ENCODE measurements at places on chromosomes 13 and 19.

DNA sequence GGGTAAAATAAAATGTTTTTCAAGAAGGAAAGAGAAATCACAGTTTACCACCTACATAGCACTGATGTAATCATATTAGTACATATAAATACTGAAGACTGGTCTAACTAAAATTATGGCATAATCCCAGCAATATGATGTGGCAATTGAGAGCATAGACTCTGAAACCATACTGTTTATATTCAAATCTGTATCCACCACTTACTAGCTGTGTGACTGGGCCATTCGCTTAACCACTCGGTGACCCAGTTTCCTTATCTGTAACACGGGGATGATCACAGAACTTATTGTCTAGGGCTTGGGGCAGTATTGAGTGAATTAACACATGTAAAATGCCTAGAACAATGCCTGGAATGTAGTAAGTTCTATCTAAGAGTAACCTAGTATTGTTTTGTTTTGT is 13.1 kb upstream of the GTF3A start:
- no peak for DNase-seq

DNA sequence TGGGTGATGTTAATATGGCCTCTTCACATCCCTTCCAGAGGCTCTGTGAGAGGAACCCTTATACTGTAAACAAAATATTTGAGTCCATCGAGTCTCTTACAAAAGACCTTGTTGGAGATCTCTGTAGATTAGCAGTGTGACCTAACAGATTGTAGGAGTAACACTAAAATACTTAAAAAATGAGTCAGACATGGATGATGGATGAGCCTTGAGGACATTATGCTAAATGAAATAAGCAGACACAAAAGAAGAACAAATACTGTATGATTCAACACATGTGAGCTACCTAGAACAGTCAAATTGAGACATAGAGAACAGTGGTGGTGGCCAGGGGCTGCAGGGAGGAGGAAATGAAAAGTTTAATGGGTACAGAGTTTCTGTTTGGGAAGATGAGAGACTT is 152.2 kb upstream of the UBL3 start:
- DNase-seq: no peak

DNA sequence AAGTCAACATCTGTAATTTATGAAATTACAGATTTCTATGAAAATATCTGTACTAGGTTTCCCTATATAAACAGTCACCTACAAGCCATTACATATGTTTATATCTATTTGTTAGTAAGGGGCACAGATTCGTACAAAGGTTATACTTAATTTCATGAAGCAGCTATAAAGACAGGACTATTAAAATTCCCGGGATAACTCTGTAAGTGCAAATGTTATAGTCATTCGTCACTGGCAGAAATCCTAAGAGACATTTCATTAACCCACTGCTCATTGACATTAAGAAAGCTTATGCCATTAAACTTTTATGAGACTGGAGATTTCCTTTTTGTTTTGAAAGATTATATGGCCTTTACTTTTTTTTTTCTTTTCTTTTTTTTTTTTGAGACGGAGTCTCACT is 122.9 kb downstream of the MYO16 start:
- DNase-seq: no peak

DNA sequence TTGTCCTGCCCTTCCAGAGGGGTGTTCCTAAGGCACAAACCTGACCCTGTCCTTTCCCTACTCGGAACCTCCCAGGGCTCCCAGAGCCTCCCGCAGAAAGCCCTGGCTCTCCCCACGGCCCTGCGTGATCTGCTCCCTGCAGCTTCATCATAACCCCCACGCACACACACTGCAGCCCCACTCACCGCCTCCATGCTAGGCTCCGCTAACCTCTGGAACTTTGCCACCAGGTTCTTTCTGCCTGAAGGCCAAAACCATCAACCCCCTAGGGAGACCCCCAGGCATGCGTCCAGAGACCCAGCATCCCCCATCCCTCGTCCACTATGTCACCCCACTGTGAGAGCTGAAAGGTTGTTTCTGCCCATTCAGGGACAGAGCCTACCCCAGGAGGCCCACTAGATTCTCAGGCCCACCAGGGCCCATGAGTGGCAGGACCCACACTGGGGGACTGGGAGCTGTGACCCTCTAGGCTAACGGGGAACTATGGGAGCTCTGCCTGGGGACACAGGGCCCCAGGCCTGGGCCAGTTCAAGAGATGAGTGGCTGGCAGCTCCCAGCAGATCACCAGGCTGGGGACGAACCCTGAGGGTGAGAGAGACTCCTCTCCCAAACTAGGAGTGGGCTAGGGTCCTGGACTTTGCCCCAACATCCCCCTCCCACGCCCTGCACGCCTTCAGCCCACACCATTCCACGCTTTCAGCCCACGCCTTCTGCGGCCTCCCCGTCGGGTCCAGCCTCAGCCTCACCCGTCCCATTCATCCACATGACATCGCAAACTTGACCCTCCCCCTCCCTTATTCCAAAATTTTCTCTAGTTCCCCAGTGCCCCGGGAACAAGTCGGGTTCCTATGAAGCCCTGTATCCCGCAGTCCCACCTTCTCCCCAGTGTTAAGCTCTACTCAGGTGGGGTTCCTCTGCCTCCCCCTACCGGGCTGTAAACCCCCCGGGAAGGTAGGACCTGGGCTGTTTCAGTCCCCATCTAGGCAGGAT is 33.2 kb upstream of the PNMA8B start:
- DNase-seq: no peak

DNA sequence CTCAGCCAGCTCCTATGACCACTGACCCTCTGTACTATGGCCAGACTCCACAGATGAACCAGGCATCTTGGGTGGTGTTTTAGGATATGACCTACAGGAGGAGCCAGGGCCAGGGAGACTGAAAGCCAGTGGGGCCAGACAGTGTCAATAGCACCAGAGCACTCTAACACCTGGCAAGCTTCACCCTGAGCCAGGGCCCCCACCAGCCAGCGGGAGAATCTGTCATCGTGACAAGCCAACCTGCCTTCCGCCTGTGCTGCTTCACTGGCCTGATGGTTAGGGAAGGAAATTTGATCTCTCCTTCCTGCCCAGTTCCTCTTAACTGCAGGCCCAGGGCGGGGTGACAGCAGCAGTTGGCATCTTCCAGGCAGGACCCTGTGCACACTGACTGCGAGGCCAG is 222.4 kb downstream of the UQCRFS1 start:
- DNase-seq: no peak

DNA sequence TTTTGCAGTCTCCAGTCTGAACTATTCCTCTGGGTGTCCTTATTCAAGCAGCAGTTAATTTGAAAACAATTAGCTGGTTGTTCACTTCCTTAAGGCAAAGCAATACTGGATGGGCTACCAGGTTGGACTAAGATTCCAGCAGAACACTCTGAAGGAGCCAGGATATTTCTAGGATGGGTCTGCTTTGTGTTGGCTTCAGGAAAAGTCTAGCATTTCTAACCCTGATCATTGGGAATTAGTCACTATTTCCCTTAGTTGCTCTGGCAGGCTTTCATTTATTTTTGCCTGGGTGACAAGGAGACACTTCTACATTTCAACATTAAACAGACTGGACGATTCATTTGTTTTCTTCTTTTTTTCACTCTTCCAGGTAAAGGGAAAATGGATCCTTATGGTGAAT is 228.4 kb downstream of the ENOX1 start:
- DNase-seq: no peak

Data from NCI-H2107 (cell line).